ENCODE measurements at places on chromosomes 7 and 10.

DNA sequence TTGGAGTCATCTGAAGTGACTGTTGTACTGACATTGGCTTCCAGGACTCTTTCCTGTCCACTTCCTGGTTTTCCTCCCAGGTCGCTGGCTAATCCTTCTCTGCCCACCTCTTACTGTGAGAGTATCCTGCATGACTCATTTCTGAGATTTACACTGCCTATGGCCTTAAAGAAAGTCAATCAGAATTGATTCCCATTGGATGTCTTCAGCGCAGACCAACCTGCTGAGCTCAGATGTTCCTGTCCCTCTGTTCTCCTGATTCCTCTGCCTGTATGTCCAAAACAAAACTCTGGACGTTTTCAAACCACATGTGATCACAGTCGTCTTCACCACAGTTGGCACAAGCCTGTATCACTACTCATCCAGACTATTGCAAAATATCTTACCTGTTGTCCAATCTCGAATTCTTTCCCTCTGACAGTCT, 262.1 kb downstream of the CREB5 start:
- DNase-seq: no peak

- DNase-seq: peak; percentile 4
Observed at GRCh38 chr10:7872041-7872442, 53.7 kb downstream of the TAF3 start.

- DNase-seq: no peak
Observed at GRCh38 chr7:142513178-142513955, 235.9 kb upstream of the PRSS1 start.

GRCh38 chr7:7803715-7804178, 85.3 kb upstream of the RPA3 start:
- DNase-seq: no peak

- DNase-seq: no peak
Observed at GRCh38 chr10:88477343-88478085, 105.6 kb downstream of the RNLS start.

DNA sequence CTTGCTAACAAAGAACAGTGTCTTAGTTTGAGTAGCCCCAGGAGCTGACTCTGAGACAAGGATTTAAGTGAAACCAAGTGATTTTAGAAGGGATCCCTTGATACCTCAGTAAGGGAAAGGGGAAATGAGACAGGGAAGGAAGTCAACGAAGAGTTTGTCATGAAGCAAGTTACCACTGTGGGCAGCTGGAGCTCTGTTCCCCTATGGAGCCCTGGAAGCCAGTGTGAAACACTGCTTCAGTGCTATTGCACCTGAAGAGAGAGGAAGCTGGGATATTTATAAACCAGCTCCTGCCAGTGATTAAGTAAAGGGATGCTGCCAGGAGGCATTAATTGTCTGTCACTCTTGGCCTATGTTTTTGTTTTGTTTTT, 58.9 kb upstream of the WAPL start:
- DNase-seq: no peak

Data from activated CD4-positive, alpha-beta T cell treated with anti-CD3 and anti-CD28 coated beads, Interleukin-2, amount 50 U/mL, for 24 hours (primary cell).